Activated CD4-positive, alpha-beta T cell treated with anti-CD3 and anti-CD28 coated beads, Interleukin-10, Interleukin-2, amounts not matched to agents 100 ng/mL and 50 ng/mL, durations not matched to agents 16 hours and 8 hours (primary cell): ENCODE measurements at places on chromosomes 12 and 14.

DNA sequence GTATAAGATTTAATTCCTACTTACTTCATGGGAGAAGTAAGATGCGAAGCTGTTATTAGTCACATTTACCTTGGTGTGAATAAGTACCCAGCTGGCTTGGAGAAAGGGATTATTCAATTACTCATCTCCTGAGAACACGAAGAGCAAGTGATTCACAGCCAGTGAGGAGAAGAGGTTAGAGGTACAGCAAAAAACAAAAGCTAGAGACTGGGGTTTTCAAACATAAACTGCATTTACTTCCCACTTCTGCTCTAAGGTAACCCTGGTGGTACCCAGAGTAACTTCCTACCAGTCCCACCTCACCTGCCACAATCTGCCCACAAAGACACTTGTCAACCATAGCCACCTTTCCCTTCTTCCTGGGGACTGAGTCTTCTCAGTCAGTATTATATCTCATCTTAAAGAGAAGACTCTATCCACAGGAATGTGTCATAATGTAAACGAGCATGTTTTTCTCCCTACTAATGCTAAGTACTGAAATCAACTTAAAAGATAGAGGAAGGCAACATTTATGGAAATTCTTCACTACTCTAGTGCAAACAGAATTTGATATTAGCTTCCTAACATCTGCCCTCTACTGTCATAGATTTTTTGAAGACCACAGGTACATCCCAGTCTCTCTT is 6.0 kb upstream of the IL22 start:
- peak; percentile 86 for DNase-seq

DNA sequence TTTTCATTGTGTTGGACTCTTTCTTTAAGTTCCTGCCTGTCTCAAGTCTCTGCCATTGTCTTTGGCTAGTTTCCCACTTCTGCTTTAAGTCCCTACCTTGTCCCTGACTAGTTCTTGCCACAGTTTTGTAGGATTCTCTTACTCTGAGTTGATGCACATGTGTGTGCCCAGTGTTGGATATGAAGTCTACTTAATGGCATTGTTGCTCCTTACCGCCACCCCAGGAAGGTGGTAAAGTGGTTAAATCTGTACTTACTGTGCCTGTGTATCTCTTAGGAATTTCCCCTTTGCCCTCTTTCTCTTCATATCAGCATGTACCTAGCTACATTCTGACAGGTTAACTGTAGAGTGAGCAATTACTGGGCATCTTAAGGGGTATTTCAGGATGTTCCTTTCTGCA is 227.1 kb downstream of the NUBPL start:
- no peak for DNase-seq

DNA sequence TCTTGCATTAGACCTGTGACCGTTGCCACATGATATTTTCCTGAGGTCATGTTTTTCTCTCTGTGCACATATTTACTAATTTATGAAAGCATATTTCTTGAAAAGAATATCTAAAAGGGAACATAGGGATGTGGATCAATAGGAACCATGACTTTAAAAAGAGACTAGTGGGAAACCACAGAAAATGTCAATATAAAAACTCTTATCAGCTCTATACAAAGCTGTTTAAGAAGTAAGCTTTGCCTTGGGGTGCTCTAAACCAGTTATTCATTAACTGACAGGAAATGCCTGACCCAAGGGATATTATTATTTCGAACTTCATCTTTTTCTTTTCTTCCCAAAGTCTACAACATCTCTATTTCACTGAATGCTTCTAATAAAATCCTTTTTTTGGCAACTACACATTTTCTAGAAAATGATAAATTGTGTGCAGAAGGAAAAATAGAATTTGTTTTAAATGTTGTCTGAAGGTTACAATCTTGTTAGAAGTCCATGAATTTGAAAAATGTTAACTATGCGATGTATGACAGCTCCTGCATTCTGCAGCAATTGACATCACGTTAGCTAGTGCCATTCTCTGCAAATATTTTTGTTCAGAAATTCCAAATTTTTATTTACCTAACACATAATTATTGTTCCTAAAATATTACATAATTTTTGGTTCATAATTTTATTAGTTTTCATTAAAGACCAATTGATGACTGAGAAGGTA is 345.0 kb downstream of the SLC16A7 start:
- no peak for DNase-seq

GRCh38 chr12:82479511-82479910 is 121.2 kb downstream of the METTL25 start:
- DNase-seq, result no peak

GRCh38 chr14:54894995-54895394 is 7.6 kb downstream of the GCH1 start:
- DNase-seq, result peak; percentile 30

- peak; percentile 79 for DNase-seq
These were observed 123.0 kb upstream of the PZP start for GRCh38 chr12:9331218-9331626.

DNA sequence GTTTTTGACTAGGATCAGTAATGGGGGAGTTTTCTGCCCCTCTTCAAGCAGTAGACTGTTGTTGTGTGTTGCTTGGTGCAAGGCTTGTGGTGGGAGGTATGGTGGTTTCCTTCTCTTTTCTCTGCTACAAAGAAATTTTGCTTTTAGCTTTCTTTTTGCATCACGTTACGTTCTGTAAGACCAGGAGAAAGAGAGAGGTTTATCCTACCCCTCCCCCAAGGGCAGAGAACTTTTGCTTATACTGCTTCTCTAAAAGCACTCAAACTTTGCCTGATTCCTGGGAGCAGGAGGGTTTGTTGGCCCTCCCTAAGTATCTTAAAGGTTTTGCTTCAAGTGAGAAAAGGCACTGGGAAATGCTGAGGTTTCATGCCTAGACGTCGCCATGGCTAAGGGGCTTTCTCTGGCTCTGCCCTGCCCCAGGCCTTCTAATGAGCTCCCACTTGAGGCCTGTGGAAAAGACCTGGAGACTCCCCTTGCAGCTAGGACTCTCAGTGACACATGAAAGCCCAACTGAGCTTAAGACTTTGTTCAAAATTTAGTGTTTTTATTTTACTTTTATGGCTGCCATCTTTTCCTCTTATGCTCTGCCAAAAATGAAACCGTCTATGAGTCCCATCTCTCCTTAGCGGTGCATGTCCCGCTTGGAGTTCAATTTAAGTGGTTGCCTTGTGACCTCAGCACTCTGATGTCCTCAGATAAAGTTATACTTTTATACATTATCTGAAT is 49.2 kb downstream of the EIF2S3B start:
- no peak for DNase-seq

DNA sequence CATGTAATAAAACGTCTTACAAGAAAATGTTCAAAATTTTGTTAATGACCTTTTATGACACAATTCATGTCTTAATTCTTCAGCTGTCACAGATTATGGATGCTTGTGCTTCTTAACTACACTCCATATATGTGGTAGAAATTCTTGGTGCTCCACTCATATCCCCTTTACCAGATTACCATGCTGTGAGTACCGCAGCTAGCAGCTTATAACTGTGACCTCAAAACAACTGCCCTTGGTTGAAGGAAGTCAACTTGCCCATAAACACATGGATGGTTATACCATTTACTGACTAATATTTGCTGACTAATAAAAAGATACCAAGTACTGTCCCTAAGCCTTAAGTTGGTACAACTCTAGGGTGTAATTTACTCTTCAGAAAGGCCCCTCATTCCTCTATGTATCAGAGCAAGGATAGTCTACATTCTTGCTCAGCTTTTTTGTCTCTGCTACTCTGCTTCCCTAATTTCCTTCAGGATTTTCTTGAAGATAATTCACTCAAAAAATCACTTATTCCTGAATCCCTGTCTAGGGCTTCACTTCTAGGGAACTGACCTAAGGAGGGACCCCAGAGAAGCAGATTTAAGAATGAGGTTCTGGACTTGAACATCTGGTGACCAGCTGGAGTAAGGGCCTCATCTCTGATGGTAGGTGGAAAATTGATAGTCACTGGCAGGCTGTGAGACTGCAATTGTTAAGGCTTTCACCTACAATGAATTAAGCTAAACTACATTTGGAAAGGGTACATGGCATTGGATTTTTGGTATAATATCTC is 152.3 kb downstream of the SLC6A15 start:
- DNase-seq, result no peak

DNA sequence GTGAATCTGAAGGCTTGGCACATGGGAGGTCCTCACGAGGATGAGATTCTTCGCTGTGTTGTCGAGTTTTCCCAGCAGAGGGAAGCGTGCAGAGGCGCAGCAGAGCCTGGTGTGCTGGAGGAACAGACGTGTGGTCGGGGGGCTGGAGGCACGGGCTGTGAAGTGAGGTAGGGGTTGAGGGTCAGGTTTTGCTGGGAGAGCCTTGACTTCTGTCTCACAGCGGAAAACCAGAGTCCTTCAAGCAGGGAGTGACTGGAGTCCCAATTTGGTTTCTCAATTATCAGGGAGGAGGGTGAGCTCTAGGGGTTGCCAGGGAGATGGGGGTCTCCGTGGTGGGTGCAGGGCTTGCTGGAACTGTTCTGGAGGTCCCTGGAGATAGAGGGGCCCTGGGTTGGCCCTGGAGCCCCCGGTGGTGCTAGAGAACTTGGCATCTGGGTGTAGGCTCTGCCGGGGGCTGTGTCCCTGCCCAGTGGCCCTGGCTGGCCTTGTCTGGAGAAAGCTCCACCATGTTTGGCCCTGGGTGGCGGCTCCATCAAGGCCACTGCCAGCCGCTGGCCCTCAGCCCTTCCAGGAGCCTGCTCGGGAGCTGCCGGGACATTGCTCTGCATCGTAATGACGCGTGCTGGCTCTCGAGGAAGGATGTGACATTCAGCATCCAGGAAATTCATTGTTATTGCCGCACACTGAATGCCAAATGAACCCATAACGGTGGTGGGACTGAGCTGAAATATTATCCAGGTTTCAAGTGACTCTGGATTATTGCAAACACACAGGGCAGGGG is 215.7 kb downstream of the KIF26A start:
- DNase-seq, result no peak

DNA sequence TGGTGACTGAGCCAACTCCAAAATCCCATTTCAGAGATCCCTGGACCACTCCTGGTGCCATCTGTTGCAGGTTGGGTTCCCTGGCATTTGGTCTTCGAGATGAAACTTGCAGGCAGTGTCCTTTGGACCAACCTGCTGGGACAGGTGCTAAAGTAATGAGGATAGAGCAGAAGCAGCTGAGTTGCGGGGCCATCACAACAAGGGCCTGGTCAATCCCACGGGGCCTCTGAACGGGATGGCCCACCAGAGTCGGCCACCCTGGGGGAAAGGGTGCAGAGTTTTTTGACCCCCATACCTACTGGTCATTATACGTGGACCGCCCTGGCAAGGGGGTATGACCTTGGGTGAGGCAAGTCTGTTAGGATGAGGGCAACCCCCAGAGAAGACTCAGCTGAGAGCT is 39.3 kb downstream of the DLK1 start:
- DNase-seq, result no peak

- DNase-seq, result no peak
These were observed 5.9 kb upstream of the ORAI1 start for GRCh38 chr12:121620333-121620891.

DNA sequence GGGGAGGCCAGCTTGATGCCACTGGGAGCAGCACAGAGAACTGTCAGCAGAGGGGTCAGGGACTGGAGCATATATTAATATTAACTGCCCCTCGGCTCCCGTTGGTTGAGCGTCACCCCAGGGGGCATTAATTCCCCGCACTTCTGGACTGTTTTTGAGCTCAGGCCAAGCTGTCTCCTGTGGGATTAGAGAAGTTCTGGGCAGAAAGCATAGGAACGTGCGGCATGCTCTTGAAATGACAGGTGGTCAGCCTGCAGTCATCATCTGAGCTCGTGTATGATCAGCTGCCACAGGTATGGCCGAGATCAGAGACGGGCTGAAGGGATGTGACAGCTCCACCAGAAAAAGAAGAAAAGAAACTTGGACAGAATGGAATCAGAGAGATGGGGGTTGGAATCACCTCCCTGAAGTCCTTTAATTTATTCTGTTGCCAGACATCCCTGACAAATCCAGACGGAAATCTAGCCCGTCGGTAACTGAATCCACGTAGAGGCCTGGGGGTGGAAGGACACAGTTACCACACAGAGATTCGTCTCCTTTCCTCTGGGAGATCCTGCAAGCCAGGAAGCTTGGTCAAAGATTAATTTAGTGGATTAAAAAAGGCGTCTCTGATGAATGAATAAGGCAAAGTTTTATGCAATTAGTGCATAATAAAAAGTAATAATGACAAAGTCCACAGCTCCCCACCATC is 23.6 kb downstream of the NR1H4 start:
- DNase-seq, result no peak

DNA sequence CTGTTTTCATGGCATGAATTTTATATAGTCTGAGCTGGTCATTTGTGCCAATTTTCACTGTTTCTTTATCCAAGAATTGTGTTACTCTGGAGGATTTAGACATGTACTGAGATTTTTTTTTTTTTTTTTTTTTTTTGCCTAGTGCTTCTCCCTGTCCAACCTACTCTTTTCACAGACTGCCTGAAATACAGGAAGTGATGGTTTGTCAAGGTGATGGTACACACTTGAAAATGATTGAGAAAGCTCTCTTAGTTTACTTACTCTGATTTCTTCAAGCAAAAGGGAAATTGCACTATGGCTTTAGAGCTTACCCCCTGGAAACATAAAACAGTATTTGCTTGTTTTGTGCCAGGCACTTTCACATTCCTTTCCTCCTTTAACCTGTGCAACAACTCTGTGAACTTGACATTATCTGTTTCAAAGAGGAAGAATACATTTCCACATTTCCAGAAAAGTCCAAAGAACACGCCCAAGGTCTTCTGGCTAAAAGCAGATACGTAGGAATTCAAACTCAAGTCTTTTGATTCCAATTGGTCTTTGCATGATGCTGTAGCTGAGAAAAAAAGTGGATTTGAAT is 181.1 kb downstream of the SLC15A5 start:
- no peak for DNase-seq

- DNase-seq, result no peak
These were observed 24.8 kb downstream of the BCL11B start for GRCh38 chr14:99247101-99247729.

DNA sequence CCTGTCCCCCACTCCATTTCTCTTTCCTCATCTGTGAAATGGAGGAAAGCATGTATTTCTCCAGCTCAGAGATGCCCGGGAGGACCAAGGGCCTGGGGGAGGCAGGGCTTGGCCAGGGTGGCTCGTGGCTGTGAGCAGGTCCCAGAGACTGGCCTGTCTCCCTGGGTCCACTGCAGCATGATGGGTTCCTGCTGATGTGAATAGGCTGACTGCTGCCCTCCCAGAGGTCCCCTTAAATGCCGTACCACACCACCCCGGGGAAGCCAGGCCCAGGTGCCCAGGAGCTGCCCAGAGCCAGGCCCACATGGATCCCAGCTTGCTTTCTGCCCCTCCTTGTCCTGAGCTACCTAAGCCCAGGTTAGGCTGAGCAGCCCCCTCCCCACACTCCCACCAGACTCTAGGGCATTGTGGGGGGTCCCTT is 158.2 kb upstream of the C14orf180 start:
- DNase-seq, result no peak

DNA sequence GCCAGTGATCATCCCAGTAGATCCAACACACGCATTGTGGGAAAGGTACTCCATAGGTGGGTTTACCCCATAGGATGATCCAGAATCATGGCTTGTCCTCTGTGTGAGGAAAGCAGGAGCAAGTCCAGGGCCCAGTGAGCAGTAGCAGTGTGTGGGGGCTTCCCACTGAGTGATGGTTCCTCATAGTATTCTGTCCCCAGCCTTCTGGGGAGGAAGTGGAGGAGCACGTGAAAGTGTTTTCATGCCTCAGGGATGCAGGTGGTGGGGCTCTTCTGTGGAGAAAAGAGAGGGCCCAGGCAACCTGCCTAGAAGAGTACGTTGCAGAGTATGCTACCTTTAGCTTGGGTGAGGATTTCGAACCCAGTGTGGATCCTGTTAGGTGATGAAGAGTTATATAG is 56.5 kb downstream of the SUSD6 start:
- DNase-seq, result no peak

- DNase-seq, result peak; percentile 61
These were observed 428.1 kb downstream of the NRXN3 start for GRCh38 chr14:78598046-78598920.
